BE2C (cell line): ENCODE measurements at places on chromosomes 2 and 18.

DNA sequence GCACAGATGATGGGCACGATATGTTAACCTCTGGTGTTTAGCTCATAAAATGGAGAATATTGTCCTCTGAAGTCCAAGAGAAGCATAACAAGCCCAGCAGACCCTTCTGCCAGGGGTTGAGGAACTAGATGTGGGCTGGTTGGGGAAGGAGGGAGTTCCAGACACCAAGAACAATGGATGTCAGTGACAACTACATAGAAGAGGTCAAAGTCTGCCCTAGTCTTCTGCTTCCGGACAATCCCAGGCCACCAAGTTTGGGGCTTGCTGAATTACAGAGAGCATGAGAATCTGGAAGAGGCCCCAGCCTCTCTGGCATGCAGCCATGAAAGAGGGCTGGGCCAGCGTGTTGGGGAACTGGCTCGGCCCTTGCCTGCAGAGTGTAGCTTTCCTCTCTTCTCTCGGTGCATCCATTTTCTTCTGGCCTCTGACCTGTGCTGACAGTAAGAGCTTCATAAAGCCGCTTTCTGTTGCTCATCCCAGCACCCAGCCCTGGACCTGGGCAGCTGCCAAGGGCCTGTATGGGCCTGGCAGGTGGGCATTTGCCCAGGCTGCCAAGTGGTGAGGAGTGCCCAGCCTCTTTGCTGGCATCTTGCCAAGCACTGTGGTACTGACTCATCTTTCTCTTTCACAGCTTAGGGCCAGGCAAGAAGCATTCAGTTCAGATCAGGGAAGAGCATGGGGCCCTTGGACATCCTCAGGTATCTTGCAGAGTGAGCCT lies 14.6 kb upstream of the LAPTM4A start:
- peak; percentile 78 for DNase-seq

DNA sequence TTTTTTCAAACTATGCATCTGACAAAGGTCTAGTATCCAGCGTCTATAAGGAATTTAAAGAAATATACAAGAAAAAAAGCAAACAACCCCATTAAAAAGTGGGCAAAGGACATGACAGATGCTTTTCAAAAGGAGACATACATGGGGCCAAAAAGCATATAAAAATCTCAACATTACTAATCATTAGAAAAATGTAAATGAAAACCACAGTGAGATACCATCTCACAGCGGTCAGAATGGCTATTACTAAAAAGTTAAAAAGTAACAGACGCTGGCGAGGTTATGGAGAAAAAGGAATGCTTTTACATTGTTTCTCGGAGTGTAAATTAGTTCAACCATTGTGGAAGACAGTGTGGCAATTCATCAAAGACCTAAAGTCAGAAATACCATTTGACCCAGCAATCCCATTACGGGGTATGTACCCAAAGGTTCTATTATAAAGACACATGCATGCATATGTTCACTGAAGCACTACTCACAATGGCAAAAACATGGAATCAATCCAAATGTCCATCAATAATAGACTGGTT lies 643.1 kb upstream of the LRRTM1 start:
- DNase-seq, result no peak

- no peak for DNase-seq
Observed at GRCh38 chr2:154698721-154699574, 453 bp downstream of the KCNJ3 start.

GRCh38 chr2:144501118-144501517 lies 18.8 kb downstream of the ZEB2 start:
- no peak for DNase-seq

DNA sequence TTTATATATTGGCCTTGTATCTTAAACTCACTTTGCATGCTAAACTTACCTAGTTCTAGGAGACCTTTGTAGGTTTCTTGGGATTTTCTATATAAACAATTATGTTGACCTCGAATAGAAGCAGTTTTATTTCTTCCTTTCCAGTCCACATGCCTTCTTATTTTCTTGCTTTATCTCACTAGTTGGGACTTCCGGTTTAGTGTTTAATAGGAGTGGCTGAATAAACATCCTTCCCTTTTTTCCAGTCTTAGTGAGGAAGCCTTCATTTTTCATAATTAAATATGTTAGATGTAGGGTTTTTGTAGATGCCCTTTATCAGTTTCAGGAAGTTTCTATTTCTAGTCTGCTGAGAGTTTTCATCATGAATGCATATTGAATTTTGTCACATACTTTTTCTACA lies 347.3 kb upstream of the HNRNPA3 start:
- no peak for DNase-seq

- no peak for DNase-seq
Observed at GRCh38 chr2:112024896-112025491, 30.1 kb upstream of the TMEM87B start.

DNA sequence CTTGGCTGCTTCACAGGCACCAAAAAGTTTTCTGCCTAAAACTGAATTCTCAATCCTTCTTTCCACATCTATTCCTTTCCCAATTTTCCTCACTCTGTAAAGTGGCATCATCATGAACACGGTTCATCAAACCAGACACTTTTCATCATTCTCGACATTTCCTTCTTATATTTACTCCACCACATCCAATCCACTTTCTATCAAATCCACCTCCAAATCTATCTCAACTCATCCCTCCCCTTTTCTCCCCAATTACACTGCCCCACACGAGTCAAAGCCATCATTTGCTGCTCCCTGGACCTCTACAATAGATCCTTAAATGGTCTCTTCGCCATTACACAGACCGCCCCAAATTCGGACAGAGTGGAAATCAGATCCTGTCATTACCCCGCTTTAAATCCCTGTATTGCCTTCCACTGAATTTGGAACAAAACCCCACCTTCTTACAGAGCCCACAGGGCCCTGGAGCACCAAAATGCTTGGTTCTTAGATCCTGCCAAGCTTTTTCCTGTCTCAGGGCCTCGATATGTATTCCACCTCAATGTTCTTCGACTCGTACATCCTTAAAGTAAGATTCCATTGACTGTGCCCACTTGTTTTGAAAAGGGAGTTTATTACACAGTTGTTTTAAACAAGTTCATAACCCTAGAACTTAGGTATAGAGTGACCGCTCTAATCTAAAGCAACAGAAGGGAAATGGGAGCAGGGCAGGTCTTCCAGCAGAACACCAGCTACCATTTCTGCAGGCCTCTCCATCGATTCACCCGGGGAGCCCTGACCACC lies 856 bp downstream of the ACAA2 start:
- no peak for DNase-seq

DNA sequence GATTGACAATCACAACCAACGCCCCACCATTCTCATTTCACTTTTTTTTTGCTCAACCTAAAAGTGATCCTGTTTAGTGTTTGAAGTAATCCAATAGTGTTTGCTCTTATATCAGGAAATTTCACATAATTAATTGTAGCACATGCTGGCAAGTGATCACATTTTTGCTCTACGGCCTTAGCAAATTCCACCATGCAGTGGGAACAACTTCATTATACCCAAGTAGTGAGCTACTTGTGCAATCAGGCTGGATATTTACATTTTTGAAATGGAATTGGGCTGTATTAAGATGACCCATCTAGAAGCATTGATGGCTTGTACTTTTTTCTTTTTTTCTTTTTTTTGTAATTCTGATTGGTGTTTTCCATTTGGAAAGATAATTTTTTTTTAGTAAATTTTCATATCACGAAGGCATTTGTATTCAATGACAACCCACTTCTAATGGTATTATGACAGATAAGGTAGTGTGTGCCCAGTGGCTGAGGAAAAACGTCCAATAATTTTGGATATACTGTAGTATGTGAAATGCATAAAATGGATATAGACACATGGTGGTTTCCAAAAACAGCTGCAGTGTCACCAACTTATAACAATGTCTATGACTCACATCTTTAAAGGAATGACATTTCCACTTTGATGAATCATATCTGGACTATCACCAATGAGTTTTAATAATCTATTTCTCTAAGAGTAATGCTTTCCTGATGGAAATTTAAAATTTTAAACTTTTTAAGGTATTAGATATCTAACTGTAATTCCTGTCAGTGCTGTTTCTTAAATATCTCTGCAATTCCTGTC lies 130.6 kb downstream of the COL6A3 start:
- no peak for DNase-seq

DNA sequence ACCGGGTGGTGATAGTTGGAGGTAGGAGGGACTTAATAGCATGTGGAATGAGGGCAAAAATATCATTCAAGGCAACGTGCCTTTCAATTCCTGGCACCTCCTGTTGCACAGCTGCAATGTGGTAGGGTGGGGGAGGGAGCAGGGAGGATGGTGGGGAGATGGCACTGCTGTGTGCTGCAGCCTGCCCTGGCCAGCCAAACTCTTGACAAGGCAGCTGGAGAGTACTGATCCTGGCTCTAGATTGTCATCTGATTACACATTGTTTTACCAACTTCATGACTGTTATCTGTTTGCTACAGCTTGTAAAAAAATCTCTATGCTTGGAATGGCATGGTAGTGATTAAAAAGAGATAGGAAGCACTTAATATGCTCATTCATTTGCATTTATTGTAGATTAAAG lies 47.7 kb downstream of the PLCL1 start:
- DNase-seq, result peak; percentile 15

DNA sequence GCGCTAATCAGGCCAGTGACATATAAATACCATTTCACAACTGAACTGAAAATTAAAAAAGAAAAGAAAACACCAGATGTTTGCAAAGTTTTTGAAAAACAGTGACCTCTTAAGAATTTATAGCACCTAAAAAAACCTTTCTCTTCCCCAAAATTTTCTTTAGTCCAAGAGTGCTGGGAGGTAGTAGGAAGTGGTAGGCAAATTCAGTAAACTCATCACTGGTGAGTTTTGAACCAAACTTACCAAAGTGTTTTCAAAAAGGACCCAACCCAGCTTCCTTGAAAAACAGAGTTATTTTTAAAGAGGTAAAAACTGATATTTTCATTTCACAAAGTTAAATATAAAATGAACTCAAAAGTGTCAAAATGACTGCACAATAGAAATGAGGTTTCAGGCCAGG lies 90.4 kb downstream of the TMEM247 start:
- no peak for DNase-seq

GRCh38 chr2:4908461-4908860 lies 783.7 kb upstream of the SOX11 start:
- no peak for DNase-seq

GRCh38 chr2:60285626-60286316 lies 267.7 kb downstream of the BCL11A start:
- no peak for DNase-seq

- DNase-seq, result no peak
Observed at GRCh38 chr2:216302981-216303676, 69.2 kb downstream of the MARCHF4 start.

DNA sequence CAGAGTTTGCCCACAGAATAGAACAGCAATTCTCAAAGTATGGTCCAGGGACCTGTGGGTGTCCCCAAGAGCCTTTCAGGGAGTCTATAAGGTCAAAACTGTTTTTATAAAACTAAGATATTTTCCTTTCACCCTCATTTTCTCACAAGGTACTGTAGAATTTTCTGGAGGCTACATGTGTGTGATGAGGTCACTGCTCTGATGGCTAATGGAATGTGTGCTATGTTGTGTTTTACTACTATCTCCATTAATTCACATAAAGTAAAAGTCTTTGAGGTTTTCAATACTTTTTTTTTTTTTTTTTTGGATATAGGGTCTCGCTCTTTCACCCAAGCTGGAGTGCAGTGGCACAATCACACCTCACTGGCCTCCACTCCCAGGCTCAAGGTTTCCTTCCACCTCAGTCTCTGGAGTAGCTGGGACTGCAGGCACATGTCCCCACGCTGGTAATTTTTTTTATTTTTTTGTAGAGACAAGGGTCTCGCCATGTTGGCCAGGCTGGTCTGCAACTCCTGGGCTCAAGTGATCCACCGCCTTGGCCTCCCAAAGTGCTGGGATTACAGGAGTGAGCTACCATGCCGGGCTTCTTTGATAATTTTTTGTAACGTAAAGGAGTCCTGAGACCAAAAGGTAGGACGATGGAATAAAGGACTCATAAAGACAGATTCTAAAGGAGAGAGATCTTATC lies 1.8 kb downstream of the TRABD2A start:
- no peak for DNase-seq

GRCh38 chr2:112588611-112589045 lies 4.2 kb downstream of the CHCHD5 start:
- DNase-seq, result no peak

- peak; percentile 25 for DNase-seq
Observed at GRCh38 chr2:74461187-74462053, 3.2 kb downstream of the WBP1 start.

DNA sequence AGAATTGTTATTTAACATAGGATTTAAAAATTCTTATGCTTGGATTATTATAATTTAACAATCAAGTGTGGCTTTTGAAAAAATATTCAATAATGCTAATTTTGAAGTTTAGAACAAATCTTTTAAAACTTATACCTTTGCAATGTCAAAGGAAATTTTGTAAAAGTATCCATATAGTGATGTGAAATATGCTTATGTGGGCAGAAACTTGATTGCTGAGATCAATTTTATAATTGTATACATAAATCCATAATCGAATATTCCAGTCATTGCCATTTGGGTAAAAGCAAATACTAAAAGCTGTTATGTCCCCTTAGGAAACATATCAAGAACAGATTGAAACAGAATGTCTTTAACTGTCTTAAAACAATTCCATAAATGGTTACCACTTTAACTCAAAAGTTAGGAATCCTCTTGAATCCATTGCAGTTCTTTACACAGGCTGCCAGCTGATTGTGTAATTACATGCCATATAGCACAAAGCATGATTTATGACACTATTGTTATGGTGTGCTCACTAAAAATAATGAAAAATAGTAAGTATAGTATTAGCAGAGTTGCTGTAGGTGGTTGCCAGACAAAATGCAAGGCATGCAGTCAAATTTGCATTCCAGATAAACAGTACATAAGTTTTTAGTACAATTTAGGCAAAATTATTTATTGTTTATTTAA lies 24.2 kb downstream of the PLCL1 start:
- DNase-seq, result no peak

GRCh38 chr2:238570926-238571325 lies 144.2 kb downstream of the ASB1 start:
- DNase-seq, result no peak

GRCh38 chr2:119064567-119064966 lies 94.0 kb downstream of the C1QL2 start:
- DNase-seq, result no peak

- no peak for DNase-seq
Observed at GRCh38 chr2:234497594-234498235, 834 bp upstream of the ARL4C start.

GRCh38 chr2:202164411-202164810 lies 74.0 kb downstream of the SUMO1 start:
- DNase-seq, result no peak

DNA sequence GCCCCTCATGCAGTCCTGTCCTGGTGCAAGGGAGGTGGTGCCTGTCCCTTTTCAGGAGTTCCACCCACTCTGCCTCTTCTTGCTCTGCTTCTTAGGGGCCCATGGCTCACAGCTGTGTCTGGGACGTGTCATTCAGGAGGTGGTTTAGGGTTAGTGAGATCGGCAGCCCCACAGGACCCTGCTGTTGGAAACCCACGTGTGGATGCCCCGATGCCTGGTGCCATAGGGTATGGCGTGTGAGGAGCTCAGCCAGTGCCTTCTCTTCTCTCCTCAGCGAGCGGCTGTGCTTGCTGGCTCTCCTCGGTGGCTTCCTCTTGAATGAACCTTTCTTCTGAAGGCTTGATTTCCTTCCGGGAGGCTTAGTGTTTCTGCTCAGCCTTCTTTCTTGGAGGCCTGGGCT lies 55.2 kb downstream of the LDLRAD4 start:
- DNase-seq, result no peak
